Stromal cell of bone marrow (primary cell): ENCODE measurements at places on chromosomes 16 and 17.

GRCh38 chr16:283033-283805 is at the start of gene PDIA2:
Gene PDIA2, plus strand, starts transcription at chr16:283164. Its CDS starts 6 bp downstream, at chr16:283170.
- no peak for DNase-seq

DNA sequence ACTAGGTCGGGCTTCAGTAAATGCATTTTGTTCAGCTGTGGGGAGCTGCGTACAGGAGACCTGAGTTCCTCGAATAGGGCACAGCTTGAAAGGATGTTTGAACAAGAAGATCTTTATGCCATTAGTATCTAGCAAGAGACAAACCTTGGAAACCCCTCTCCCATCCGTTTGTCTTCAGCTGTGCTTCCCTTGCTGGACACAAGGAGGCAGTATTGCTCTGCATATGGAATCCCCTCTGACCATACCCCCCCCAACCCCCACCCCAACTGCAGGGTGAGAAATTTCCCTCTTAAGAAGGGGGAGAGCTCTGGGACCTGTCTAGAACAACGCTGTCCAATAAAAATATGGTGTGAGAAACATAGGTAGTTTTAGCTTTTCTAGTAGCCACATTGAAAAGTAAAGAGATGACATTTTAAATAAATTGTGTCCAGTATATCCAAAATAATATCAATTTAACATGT is 1.6 kb downstream of the MRM1 start:
- peak; percentile 28 for DNase-seq

- DNase-seq, result no peak
These were observed at the start of gene CAPNS2 for GRCh38 chr16:55566432-55567175. Gene CAPNS2, plus strand, starts transcription at chr16:55566684. Its CDS starts 73 bp downstream, at chr16:55566757.

DNA sequence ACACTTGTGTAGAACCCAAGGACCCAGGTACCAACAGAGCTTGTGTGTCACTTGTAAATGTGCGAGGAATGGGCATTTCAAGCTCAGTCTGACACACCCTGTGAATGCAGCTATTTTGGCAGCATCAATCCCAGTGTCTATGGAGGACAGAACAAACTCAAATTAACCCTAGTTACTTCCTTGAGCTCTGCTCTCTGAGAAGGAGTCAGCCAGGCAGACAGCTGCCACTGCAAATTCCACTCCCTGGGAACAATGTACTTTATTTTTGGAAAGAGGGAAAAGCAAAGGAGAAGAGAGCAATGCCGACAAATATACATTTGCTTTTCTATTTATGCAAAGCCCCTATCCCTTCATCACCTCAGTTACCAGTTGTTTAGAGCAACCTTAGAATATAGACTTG is 48.4 kb upstream of the NOG start:
- no peak for DNase-seq

DNA sequence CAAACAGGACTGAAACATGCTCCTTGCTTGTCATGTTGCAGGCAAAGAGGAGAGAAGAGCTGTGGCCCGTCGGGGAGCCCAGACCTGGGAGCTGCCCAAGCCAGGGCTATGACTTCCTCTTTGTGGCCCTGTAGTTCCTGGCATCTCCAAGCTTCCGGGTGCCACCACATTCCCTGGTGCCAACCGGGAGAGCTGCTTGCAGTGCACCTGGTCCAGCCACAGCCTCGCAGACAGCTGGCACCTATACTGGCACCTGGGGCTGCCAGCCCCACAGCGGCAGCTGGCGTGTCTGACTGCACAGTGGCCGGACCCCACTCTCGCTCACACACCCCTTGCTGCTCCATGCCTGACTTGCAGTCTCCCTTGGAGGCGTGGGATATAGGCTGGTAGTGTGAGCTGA is 37.1 kb upstream of the FOXJ1 start:
- no peak for DNase-seq

- DNase-seq, result no peak
These were observed 4.5 kb downstream of the FBXL19 start for GRCh38 chr16:30927789-30928378.

- no peak for DNase-seq
These were observed 54.7 kb upstream of the PVALEF start for GRCh38 chr17:81110488-81111040.

GRCh38 chr17:73324711-73325526 is 13.1 kb upstream of the CDC42EP4 start:
- no peak for DNase-seq

- no peak for DNase-seq
These were observed 3.3 kb upstream of the TNFRSF13B start for GRCh38 chr17:16975277-16975651.

GRCh38 chr17:28039251-28039650 is 3.2 kb upstream of the NLK start:
- no peak for DNase-seq

DNA sequence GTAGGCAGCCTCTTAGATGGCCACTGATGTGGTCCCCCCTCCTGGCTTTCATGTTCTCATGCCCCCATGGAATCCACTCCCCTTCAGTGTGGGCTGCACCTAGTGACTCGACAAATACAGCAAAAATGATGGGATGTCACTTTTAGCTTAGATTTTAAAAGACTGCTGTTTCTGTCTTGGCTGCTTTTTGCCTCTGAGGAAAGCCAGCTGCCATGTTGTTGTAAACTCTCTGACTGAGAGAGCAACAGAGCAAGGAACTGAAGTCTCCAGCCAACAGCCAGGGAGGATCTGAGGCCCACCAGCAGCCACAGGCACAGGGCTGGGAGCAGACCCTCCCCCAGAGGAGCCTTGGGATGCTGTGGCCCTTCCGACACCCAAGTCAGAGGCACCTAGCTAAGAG is 60.6 kb upstream of the MARCHF10 start:
- DNase-seq, result no peak

DNA sequence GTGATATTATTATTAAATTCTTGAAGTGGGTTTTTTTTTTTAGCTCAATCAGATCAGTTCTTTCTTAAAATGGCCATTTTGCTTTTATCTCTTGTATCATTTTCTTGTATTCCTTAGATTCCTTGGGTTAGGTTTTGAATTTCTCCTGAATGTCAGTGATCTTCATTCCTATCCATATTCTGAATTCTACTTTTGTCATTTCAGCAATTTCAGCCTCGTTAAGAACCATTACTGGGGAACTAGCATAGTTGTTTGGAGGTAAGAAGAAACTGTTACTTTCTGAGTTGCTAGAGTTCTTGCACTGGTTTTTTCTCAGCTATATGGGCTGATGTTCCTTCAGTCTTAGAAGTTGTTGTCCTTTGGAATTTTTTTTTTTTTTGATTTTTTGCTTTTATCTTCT is 293.1 kb downstream of the MAP2K4 start:
- DNase-seq, result no peak

GRCh38 chr17:62091804-62092203 is 26.7 kb upstream of the MED13 start:
- DNase-seq, result no peak

DNA sequence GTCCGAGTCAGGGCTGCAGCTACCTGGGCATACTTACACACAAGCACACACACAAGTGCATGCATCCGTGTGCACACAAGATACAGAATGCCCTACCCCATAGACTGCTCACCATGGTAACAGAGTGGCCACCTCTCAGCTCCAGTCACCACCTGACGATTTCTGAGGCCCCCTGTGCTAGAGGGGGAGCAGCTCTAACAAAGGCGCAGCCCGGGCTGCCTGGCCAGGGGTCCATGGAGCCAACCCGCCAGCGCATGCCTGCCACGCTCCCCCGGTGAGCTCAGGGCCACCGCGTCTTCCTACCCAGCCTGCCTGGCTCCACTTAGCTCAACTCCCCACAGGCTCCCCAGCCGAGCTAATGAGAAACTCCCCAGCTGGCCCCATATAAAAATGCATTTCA is 75.5 kb downstream of the ZNF423 start:
- no peak for DNase-seq

GRCh38 chr16:83830091-83830768 is 22.5 kb downstream of the HSBP1 start:
- no peak for DNase-seq

DNA sequence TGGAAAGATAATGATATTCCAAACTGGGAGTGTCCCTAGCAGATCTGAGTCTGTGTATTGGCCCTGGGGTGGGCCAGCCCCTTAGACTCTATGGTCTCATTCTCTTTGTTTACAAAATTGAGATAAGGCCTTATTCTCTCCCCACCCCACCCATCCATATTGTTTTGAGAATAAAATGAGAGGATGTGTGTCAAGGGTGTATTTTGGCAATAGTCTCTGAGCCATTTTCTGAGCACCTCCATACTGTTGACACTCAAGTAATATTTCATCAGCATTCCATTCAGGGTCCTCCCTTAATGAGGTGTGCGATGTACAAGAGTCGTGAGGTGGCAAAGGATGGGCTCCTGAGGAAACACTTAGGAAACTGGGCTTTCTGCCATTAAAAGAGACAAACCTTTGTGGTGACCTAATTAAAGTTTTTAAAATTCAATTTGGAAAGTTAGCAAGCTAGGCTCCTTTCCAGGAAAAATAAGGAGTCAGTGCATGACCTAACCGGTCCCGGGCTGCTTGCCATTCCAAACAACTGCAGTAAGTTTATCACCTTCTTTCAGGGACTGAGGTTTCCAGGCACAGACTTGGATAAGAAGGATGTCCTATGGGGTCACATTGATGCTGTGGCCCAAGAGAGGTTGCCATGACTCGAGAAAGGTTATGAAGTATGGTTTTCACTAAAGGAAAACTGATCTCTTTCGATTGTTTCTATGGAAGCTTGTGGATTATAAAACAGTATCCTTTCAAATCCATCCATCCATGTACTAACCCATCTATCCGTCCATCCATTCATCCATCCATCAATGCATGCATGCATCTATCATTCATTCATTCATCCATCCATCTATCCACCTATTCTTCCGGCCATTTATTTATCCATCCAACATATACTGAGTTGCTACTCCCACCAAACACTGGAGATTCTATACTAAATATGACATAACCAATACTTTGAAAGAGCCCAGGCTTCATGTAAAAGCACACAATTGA is 443.3 kb downstream of the UTP18 start:
- peak; percentile 43 for DNase-seq

GRCh38 chr17:4540687-4541327 is 14.4 kb downstream of the MYBBP1A start:
- DNase-seq, result no peak

DNA sequence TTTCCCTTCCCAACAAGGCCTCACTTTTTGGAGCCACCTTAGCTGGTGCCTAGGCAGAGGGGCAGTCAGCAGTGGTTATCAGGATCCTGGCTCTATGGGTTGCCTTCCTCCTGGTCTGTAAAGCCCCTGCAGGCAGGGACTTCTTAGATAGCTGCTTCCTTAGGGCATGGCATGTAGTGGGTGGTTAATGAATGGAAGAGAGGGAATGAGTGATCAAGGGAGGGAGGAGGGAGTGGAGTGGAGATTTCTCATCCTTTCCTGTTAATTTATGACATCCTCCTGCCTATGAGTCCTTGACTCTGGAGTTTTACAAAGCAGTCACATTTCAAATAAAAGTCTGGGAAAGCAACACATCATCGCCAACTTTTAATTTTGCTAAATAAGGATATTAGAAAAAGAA is 40.7 kb downstream of the SNX20 start:
- peak; percentile 3 for DNase-seq

DNA sequence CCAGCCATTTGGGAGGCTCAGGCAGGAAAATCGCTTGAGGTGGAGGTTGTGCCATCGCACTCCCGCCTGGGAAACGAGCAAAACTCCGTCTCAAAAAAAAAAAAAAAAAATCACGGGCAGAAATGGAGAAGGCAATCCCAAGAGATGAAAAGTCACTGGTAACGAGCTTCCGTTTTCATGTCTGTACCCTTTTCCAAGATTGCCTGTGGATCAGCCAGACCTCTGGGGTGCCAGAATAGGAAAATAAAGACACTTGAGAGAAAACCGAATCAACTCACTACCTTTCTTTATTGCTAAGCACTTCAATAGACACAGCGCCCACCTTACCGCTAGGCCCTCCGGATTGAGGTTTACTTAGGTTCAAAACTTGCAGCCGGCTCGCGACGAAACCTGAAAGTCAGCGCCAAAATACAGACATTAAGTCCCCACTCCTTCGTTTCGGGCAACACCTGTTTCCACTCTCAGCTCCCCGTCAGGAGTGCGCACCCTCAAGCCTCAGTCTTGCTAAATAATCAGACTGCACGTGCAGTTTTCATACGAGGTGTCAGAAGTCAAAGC is 970 bp upstream of the TRAF7 start:
- no peak for DNase-seq

DNA sequence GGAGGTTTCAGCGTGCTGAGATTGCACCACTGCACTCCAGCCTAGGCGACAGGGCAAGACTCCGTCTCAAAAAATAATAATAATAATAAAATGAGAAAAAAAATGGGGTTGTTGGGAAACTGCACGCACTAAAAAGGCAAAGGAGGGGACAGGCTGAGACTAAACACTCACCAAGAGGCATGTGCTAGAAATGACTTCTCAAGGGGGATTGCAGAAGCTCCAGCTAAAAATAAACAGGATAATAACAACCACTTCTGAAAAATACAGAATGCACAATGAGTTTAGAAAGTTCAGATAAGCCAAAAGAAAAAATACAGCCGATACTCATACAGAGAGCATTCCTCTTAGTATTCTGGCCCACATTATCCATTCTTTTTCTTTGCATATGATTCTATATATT is 15.1 kb upstream of the TIMP2 start:
- no peak for DNase-seq

- no peak for DNase-seq
These were observed 254.7 kb upstream of the CDH11 start for GRCh38 chr16:65376601-65377000.

DNA sequence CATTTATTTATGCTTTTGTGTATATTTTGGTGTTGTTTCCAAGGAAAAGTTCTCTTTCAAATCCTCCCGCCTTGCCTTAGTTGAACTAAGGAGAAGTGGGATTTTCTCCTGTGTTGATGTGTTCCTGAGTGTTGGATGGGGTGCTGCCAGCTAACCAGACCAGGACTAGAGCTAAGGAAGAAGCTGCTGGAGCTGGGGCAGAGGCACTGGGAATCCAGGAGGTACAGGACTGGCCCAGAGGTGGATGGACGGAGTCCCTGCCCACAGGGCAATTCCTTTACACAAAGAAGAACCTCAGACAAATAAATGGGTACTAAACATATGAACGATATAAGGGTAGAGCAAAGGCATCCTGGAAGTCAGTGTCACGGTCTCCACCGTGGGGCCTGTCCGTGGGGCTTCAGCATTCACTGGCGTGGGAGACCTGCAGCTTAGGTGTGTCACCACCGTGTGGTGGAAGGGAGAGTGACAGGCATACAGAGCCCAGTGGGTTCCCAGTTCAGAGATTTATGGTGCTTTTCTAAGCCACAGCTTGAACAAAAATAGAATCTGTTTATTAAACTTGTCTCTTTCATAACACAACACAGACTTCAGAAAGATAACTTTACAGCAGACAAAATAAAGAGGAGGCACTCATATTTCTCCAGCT is 270.7 kb downstream of the NTN1 start:
- DNase-seq, result no peak
